ENCODE measurements at places on chromosomes 11 and 22.

DNA sequence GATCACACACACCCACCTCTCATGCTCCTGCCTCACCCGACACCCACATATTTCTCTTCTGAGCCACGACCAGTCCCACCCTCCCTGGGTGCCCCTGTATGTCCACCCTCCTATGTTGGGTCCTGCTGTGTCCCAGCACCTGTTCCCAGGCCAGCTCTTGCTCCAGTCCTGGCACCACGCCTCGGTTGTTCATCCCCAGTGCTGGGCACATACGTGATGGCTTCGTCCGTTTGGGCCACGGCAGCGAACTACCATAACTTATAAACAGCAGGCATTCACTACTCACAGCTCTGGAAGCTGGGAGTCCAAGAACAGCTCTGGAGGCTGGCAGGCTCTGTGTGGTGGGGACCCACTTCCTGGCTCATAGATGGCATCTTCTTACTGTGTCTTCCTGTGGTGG lies 116.9 kb downstream of the BRD1 start:
- no peak for DNase-seq

DNA sequence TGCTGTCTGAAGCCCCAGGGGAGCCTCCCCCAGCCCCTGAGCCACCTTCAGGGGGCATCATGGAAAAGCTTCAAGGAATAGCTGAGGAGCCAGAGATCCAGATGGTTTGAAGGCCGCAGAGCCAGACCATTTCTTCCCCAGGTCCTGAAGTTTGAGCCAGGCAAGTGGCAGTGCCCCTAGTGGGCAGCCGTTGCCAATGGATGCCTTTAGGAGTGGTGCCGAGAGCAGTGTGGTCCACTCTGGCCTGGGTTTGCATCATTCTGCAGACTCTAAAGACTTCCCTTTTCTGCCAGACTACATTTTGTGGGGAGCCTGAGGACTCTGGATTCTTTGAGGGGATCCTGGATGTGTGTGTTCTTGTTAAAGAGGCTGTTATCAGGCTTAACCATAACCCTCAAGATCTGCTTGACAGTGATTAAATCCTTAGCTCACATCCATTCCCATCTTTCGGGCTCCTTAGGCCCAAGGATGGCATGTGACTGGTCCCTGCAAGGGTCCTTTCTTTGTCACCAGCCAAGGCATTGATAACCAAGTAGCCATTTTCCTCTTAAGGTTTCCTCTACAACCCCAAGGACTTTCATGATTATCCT lies 13.1 kb downstream of the HINFP start:
- no peak for DNase-seq

DNA sequence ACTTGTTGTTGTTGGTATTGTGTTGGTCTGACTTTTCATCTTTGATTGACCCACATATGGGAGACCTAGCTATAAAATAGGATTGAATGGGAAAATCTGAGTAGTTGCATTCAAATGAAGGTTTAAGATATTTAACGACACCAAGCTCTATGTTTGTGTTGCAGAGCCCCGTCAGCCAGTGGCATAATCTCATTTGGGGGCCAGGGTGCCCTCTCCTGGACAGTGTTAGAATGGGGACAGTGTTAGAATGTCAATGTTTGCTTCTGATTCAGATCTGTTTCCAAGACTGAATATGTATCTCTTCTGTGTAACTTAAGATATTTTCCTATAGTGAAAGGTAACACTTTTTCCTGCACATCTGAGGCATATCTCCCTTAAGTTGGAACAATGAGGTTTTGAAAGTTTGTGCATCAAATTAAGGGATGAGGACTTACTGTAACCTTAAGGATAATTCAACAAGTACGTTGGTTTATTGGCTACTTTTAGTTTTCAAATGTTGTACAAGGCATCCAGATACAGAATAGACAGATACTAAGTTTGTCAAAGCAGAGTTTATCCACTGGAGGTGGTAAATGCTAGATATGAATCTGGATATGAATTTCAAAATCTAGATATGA lies 5.3 kb upstream of the OR52M1 start:
- DNase-seq, result peak; percentile 27

DNA sequence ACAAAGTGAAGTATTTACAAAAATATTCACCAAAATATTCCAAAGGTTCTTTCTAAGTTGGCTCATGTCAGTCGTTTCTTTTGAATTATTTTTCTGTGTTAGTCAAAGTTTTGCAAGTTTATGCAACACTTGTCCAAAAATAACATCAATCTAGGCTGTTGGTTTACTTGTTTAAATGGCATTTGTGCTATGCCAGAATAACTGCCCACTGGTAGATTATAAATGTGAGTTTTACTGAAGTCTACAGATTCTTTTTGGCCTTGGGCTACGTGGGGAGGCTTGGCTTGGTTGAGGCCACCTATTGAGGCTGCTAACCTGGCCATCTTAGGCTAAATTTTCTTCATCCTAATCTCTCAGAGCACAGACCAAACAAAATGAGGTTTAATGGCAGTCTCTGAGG lies 1091.9 kb upstream of the RAG2 start:
- DNase-seq, result no peak

- DNase-seq, result no peak
Observed at GRCh38 chr11:98036810-98037209, 983.9 kb upstream of the CNTN5 start.

DNA sequence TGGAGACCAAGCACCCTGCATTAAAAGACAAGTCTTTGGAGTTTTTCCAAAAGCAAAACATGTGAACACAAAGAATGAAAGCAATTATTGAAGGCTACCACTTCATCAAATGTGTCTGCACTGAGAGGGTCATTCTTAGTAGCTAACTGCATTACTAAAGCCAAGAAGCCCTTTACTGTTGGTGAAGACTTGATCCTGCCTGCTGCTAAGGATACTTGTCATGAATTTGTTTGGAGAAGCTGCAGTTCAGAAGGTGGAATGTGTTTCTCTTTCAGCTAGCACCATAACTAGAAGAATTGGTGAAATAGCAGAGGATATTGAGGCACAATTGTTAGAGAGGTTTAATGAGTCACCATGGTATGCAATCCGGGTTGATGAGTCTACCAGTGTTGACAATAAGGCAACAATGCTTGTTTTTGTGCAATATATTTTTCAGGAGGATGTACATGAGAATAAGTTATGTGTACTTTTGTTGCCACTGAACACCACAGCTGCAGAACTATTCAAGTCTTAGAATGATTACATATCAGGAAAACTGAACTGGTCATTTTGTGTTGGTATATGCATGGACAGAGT lies 457.3 kb upstream of the ISX start:
- no peak for DNase-seq

DNA sequence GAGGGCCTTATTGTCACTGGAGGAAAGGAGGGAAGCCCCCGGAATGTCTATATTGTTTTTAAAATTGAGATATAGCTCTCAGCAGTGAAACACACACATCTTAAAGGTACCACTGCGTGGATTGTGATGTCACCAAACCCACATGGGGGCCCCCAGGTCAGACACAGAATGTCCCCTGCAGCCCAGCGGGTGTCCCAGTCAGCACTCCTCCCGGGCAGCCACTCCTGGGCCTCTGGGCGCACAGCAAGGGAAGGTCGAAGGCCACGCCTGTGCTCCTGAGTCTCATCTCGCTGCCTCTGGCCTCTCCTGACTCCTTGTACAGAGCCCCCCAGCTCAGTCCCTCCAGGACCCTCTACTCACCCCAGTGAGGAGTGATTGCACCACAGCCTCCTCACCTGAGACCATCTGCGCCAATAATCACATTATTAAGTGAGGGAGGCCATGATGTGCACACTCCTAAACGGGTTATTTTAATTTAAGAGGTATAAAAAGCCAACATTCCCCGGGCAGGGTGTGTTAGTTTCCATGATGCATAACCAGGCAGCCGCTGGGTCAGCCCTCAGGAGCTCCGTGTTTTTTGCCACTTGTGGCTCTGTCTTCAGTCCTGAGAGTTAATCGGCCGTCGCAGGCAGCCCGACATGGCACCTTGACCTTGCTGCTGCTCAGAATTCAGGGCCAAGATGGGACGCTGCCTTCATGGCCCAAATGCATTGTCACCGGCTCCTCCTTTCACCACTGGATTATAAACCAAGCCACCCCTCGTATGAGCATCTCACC lies 1089.3 kb downstream of the BRD1 start:
- DNase-seq, result no peak

GRCh38 chr22:50548040-50548920 lies 2.6 kb downstream of the KLHDC7B start:
- DNase-seq, result no peak

DNA sequence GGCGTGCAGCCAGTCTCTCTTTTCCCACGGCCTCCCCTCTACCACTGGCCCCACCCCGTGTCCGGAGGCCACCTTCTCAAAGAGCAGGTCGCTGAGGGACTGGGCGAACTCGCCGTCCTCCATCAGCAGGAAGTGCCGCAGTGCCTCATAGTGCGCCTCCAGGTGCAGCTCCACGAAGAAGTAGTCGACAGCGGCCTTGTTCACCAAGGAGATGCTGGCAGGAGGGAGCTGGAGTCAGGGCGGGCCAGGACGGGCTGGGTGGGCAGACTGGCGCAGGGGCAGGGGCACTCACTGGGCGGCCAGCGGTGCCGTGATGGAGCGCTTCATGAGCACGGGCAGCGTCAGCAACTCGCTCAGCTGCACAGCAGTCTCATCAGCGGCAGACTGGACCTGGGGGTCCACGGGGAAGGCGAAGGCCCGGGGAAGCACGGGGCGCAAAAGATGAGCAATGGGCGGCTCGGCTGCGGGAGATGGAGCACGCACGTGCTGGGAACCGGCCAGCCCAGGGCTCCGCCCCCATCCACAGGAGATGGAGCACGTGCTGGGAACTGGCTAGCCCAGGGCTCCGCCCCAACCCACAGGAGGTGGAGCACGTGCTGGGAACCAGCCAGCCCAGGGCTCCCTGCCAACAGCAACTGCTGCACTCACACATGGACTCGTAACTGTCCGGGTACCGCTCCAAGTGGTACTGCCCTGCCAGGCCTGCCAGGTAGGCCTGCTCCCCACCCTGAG lies 18.4 kb downstream of the SELENOO start:
- DNase-seq, result peak; percentile 52

GRCh38 chr22:32712644-32713355 lies 88.7 kb upstream of the TIMP3 start:
- DNase-seq, result no peak

DNA sequence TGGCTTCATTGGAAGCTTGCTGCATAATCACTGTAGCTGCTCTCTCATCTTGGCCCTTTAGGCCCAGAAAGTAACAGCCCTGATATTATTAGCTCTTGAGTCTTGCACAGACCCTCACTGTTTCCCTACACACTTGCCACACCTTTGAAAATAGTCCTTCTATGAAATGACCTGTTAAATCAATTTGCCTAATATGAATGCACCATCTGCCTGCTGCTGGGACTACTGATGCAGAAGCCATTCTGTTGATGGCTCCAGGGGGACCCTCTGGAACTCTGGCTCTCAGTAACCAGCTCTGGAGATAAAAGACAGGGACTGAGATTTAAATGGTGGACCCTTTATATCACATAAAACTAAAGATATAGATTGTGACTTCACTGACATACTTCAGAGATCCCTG lies 14.7 kb upstream of the AMPD3 start:
- DNase-seq, result no peak

- DNase-seq, result no peak
Observed at GRCh38 chr11:66723693-66724092, 5.3 kb downstream of the SPTBN2 start.

- no peak for DNase-seq
Observed at GRCh38 chr11:108069947-108070346, 51.4 kb upstream of the ACAT1 start.

DNA sequence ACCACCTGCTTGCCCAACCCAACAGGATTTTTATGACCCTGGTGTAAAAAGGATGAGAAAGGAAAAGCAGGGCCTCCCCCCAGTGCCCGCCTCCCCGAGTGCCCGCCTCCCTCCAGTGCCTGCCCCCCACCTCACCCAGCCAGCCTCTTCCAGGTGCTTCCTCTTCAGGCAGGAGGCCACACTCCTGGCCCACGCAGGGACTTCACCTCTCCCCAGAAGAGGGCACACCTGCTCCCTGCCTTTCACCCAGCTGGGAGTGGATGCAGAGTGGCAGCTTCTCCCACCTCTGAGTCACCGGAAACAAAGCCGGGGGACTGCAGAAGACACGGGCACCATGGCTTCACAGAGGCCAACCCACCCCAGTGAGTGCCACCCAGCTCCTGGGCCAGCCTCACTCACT lies 16.1 kb downstream of the CPT1A start:
- DNase-seq, result peak; percentile 71

DNA sequence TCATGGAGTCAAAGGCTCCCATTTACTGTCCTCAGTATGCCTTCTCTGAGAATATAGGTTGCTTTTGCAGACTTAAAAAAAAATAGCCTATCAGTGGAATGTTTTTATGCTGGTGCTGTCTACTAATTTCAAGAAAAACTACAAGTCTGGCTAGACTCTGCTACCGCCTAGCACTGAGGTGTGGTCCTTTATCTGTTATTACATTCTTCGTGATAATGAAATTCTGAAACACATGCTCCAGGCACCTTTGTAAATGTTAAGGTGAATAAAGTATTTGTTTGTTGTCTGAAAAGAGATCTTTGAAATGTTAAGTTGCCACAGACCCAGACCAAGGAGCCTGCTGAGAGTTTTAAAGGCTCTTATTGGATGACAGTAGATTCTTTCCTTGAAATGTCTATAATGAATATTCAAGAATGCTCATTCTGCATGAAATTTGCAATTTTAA lies 95.3 kb downstream of the DBX1 start:
- no peak for DNase-seq

DNA sequence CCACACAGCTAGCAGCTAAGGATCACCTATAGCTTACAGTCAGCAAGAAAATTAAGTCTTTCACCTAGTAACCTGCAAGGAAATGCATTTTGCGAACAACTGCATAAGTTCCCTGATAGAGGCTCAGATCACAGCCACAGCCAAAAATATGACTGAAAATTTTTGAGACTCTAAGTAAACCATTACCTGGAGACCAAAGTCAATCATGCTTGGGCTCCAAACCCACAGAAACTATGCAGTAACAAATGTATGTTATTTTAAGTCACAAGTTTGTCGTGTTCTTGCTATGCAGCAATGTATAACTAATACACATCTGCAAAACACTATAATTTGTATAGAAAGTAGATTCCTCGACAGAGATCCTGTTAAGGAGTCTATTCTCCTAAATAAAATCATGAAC lies 1025.7 kb upstream of the RAG2 start:
- no peak for DNase-seq

GRCh38 chr11:2671748-2672147 lies 28.0 kb downstream of the KCNQ1OT1 start:
- peak; percentile 1 for DNase-seq

GRCh38 chr22:48321986-48322545 lies 1505.6 kb downstream of the BRD1 start:
- DNase-seq, result no peak

- DNase-seq, result no peak
Observed at GRCh38 chr11:119085437-119085847, 761 bp downstream of the HMBS start.

DNA sequence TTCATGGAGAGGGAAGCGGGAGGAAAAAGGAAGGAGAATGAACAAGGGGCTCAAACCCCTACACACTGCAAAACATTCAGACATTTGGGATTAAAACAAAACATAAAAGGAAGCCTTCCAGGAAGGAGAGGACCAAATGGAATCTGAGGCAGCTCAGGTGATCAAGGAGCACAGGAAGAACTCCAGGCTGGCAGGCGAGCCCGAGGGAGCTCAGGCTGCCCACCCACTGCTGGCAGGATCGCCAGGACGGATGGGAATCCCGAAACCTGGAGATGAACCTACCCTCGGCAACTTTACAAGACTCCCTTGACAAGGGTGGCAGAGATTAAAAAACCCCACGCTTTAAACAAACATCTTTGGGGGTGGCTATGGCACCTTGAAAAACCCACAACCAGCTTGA lies 5.0 kb upstream of the PYGM start:
- no peak for DNase-seq

Data from WERI-Rb-1 (cell line).